CD4-positive, alpha-beta T cell (primary cell): ENCODE measurements at places on chromosomes 12 and 14.

GRCh38 chr12:71057330-71057729 is 100.5 kb downstream of the TSPAN8 start:
- no peak for DNase-seq

- no peak for DNase-seq
Measured at GRCh38 chr12:85448548-85449139, 168.6 kb downstream of the ALX1 start.

- DNase-seq, result peak; percentile 50
Measured at GRCh38 chr12:57216014-57216911, at the start of gene NXPH4. Gene NXPH4, plus strand, starts transcription at chr12:57216794. Its CDS starts 176 bp downstream, at chr12:57216970.

GRCh38 chr12:77584860-77585259 is 245.8 kb upstream of the NAV3 start:
- no peak for DNase-seq

DNA sequence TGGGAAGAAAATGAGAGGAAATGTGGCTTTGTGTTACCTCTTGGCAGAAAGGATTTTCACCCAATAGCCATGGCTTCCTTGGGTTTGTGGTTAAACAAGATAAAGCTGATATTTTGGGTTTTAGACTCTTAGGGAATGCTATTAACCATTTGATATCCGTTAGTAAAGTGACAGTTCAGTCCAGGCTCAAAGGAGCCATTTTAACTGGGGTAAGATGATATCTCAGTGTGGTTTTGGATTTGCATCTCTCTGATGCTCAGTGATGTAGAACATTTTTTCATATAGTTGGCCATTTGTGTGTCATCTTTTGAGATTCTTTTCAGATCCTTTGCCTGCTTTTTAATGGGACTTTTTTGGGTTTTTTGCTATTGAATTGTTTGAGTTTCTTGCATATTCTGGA is 30.1 kb downstream of the IFT43 start:
- DNase-seq, result no peak

GRCh38 chr14:57816568-57817284 is 49.2 kb downstream of the SLC35F4 start:
- DNase-seq, result no peak

DNA sequence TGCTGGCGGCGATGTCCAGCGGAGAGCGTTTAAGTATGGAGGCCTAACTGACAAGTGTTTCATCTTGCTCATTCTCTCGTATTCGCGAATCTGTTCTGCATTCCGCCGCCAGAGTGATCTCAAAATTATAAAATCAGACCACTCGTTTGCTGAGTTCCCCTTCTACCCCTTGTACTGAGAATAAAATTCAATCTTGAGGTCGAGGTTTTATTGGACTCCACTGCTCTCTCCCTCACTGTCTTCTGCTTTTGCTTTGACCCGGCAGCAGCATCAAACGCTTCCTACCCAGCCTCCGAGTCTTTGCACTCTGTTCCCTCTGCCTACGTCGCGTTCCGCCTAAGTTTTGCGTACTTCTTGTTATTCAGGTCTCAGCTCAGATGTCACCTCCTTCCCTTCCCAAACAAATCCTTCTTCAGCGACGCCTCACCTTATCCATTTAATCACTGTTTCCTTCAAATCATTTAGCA is 462 bp downstream of the KNTC1 start:
- DNase-seq, result no peak

DNA sequence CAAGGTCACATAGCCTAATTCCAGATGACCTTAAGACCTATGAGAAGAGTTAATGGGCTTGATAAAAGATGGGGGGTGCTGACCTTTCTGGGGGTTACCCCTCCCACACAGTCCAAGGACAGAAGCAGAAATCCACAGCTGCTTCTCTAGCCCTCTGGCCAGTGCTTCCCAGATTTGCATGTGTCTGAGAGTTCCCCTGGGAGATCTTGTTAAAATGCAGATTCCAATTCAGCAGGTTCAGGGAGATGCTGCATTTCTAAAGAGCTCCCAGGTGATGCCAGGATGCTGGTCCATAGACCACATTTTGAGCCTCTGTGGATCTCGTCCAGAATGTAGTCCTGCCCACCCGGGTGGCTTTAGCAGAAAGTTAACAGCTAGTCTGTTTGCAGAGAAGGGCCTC is 82.1 kb downstream of the WSCD2 start:
- no peak for DNase-seq

- DNase-seq, result peak; percentile 56
Measured at GRCh38 chr14:75906680-75907280, 75.0 kb downstream of the TGFB3 start.

GRCh38 chr14:33377596-33378390 is 439.1 kb downstream of the NPAS3 start:
- DNase-seq, result no peak

- DNase-seq, result no peak
Measured at GRCh38 chr14:74664717-74665116, 48.2 kb downstream of the AREL1 start.

DNA sequence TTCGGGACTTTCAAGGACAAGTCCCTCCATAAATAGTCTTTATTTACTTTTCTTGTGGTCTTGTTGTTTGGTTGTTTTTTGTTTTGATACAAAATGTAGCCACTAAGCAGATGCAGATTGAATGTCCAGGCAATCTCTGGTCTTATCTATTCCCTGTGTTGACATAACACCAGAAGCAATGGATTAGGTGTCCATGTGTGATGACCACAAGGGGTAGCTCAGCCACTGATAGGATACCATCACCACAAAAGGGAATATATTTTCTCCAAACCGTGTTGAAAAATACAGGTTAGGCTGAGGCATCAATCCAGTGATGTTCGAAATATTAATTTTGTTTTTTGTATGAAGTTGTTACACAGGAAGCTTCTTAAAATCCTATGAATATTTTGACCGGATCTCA is 196.3 kb downstream of the EPS8 start:
- no peak for DNase-seq

DNA sequence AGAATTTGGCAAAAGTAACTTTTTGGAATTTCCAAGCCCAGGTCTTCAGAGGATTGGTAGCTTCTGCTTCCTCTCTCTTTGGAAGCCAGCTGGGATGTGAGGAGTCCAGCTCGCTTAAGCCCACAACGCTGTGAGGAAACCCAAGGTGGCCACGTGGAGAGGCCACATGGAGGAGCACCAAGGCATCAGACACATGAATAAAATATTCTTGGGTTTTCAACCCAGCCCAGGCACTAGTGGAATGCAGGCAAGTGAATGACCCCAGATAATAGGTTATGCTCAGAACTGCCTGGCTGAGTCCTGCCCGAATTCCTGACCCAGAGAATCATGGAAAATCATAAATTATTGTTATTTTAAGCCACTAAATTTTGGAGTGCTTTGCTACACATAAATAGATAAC is 119.7 kb upstream of the PARP11 start:
- no peak for DNase-seq
